ENCODE measurements at places on chromosomes 5 and 9.

DNA sequence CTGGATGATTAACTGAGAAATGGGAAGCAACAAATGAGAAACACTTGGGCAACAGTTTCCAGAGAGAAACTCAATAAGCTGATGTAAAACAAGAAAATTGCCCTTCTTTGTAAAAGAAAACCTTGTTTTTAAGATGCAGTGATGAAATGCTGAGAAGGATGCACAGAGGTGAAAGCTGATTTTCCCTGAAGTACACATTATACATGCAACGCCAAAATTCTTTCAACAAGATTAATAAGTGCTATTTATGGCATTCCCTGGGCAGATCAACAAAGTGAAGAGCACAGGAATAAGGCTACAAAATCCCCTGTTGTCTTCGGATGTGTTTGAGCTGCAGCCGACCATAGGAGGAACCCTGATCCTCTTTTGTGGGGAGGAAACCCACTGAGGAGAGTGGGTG, 208.0 kb upstream of the ANKH start:
- no peak for DNase-seq

DNA sequence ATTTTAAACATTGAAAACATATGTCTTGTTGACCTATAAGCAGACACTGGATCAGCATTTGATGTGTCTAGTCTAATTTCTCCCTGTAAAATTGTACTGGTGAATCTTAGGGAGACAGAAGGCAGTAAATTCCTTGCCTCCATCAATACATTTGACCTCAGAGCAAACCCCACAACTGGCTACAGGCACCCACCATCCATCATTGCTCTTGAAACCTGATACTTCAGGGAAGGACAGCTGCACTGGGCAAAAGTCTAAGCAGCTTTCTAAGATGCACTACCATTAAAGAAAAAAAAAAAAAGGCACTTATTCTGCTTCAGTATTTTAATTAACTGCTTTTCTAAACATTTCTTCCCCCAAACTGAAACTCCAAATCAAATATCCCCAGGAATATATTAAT, 1051.3 kb upstream of the DMAC1 start:
- no peak for DNase-seq

DNA sequence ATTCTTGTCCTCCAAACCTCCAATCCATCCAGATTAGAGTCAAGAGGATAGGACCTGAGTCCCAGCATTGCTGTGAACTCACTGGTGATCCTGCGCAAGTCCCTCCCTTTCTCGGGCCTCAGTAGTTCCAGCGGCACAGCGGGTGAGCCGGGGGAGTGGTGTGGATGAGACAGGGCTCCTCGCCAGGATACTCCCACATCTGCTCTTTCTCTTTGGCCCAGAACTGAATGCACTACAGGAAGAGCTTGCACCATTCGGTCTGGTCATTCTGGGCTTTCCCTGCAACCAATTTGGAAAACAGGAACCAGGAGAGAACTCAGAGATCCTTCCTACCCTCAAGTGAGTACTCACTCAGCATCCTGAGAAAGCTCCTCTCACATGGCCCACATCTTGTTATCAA, 6.3 kb downstream of the GPX3 start:
- DNase-seq = no peak

DNA sequence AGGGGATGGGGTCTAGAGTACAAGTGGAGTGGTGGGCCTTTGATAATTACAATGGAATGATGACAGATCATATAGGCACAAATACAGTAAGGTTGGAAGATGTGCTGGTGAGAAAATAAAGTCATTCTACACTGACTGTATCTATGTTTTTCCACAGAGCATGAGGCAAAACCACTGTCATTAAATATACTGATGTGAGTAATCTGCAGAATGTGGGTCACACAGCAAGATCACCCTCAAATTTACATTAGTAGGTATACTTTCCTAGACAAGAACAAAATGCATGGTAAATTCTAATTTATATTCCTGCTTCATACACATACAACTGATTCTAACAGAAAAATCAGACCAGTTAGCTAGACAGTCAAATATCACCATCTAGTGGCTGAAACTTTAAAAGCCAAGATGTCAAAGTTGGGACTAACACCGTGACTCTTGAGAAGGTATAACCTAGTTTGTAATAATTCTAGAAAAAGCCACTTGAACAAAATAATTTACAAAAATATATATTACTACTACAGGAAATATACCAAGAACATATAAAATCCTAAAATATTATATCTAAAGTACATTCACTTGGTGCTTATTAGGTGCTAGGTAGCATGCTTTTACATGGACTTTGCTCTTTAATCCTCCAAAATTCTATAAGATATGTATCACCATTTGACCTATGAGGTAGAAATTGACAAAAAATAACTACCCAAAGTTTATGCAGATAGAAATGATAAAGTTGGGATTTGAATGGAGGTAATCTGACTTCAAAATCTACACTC, 19.5 kb downstream of the TTC33 start:
- no peak for DNase-seq

DNA sequence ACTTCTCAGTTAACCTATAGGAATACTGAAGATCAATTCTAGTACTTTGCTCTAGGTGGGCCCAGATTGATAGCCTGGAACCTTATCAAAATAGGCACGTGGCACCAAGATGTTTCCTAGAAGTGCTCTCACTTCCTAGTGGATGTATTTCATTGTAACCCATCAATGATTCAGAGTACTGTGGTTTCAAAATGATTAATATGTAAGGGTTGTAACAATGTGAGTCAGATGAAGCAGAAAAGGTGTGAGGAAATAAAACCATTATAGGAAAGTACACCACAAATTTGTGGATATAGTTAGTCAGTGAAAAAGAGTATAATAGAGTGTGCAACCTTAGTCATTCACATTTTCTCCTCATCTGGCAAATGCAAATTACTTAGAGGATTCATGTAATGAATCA, 177.3 kb upstream of the FST start:
- no peak for DNase-seq

DNA sequence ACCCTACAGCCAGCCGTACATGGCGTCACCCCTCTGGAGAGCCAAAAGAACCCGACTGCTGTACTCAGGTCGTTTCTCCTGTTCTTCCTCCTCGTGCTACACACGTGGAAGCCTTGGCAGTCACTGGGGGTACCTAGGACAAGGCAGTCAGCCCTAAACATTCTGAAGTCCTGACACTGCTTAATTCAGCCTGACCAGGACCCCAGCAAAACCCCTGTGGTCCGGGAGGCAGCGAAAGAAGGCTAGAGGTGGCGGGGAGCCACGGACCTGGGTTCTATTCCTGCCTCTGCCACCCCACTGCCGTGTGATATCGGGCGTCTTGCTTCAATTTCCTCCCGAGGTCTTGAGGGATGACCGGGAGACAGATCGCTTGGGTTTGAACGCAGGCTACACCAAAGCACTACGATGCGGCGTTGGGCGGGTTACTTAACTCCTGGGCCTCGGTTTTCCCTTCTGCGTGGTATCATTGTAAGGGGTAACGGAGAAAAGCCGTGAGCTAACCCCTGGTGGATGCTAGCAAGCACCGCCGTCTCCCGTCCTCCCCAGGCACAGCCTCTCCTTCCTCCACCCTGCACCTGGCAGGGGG, 429 bp upstream of the ARL10 start:
- DNase-seq = no peak

DNA sequence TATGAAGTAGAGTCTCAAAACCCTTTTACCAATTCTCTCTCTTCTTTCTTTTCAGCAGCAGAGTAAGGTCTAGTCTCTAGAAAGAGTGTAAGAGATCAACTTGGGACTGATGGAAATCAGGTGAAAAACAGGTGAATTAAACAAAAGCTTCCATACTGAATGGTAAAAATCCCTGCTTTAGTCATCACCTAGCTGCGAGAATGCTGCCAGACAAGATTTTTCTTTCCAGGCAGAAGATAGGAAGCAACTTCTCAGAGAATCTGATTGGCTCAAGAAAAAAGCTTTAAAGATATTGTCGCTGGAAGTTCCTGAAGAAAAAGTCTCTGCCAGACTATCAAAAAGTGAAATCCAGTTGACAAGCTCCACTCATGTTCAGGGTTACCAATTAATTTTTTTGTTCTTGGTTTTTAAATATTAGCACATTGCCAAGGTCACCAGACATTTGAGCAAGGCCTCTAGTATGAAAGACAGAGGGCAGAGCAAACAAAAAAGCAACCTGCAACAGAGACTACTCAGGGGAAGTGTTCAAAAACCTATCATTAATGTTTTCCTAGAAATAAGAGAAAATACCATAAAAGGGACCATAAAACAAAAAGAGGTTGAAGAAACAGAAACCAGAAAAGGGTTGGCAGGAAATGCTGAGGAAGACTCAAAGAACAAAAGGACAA, 9.3 kb downstream of the CDO1 start:
- no peak for DNase-seq
